Activated CD4-positive, alpha-beta T cell treated with anti-CD3 and anti-CD28 coated beads, Interleukin-2, amount 50 U/mL, for 48 hours (primary cell): ENCODE measurements at places on chromosomes 12 and 14.

DNA sequence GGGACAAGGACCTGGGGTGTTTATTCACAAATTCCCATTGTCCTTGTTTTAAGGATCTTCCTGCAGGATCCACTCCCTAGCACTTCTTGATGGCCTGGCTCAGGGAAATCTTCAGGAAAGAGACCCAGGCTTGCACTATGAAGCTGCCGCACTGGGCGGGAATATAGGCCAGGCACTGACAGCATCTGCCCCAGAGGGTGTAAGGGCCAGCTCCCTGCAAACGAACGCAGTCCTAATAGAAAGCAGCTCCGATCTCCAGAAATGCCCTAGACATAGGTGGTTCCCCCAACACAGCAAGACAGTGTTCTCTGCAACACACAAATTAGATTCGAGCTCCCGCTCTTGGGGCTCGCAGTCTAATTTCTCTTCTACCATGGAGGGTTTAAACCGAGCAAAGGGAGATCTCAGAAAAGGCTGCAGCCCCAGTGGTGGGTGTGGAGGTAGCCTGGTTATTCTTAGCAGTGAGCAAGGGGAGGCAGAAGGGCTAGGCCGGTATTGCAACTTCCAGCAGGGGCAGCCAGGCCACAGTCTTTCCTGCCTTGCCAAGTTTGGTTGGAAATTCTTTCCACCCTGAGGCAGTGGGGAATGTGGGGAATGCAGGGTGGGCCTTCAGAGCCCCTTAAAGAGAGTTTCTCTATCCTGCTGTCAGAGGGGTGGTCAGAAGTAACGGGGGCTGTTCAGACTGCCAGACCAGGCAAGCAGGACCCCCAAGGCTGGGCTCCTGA is 16.1 kb upstream of the WSCD2 start:
- DNase-seq, result no peak

- DNase-seq, result no peak
Measured at GRCh38 chr12:80860928-80861327, 76.8 kb downstream of the LIN7A start.

- DNase-seq, result peak; percentile 64
Measured at GRCh38 chr12:13278249-13278787, 81.8 kb downstream of the EMP1 start.

GRCh38 chr14:63523735-63524426 is 19.3 kb downstream of the PPP2R5E start:
- DNase-seq, result no peak

DNA sequence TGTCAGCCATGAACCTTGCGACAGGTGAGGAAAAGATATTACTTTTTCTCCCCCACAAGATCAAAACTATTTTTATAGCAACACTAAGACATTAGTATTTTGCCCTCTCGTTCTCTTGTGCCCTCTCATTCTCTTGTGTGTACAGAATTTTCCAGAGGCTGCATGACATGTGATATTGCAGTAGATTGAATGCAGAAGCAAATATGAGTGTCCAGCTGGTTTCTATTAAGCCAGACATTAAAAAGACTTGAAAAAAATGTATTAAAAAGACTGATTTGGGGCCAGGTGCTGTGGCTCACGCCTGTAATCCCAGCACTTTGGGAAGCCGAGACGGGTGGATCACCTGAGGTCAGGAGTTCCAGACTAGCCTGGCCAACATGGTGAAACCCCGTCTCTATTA is 63.7 kb upstream of the ZFP36L1 start:
- DNase-seq, result no peak

- DNase-seq, result no peak
Measured at GRCh38 chr12:5633106-5633505, 201.2 kb downstream of the NTF3 start.

GRCh38 chr14:59595071-59595470 is 18.5 kb upstream of the CCDC175 start:
- DNase-seq, result no peak

- DNase-seq, result peak; percentile 73
Measured at GRCh38 chr12:106956048-106956578, 406 bp downstream of the TMEM263 start.

DNA sequence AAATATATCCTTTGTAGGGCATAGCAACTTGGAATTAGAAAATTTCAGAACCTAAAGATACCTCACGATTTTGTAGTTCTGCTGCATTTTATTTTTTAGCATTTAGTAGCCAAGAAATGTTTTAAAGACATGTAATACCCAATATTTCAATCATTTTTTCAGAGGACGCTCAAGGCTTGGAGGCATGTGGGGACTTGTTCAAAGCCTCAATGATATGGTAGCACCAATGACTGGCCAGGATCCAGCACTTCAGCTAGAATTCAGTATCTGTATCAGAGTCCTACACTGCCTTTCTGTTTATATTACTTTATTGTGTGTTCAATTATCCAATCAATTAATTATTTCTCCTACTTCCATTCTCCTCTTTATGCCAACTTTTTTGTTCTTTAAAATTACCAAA is 154.8 kb upstream of the NEDD1 start:
- DNase-seq, result no peak

- DNase-seq, result no peak
Measured at GRCh38 chr12:58481811-58482210, 438.5 kb downstream of the LRIG3 start.

- no peak for DNase-seq
Measured at GRCh38 chr14:97813556-97813955, 1016.4 kb downstream of the VRK1 start.

DNA sequence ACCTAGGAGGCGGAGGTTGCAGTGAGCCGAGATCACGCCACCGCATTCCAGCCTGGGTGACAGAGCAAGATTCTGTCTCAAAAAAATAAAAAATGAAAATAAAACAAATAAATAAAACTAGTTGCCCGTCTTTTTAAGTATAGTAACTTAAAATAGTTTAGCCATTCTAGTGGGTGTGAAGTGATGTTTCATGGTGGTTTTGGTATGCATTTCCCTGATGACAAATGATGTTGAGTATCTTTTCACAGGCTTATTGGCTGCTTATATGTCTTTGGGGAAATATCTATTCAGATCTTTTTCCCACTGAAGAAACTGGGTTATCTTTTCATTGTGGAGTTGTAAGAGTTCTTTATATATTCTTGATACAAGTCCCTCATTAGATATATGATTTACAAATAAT is 102.4 kb upstream of the METAP2 start:
- no peak for DNase-seq

DNA sequence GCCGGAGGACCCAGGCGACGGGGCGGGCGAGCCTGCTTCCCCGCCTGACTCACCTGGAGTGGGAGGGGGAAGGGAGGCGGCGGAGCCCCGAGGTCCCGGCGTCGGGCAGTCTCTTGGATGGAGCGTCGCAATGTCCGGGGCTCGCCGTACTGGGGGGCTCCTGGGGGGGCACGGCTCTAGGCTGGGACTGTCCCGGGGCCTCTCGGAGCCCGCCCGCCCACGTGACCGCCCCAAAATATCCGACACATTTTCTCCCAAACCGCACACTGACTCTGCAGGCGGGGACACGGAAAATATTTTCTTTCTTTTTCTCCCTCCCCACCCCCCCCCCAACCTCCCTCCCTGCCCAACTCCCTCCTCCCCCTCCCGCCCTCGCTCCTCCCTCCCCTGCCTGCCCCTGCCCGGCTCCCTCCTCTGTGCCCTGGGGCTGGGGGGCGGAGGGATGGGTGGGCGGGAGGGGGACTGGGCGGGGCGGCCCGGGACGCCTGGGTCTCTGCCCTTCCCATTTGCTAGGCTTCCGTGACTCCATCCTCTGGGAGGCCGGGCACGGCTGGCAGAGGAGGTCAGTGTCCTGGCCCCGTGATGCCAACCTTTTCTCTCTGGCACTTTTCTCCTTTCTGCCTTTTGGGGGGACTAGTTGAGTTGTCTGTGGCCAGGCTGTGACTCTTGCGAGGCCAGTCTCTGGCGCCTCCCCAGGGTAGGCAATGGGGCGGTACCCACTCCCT is at the start of gene RARG:
Gene RARG (minus strand): TSS at position 289 of the 725 bp plus-strand sequence. CDS start 4,664 bp downstream, outside the sequence.
- DNase-seq, result peak; percentile 80
